ENCODE measurements at places on chromosomes 3 and 15.

DNA sequence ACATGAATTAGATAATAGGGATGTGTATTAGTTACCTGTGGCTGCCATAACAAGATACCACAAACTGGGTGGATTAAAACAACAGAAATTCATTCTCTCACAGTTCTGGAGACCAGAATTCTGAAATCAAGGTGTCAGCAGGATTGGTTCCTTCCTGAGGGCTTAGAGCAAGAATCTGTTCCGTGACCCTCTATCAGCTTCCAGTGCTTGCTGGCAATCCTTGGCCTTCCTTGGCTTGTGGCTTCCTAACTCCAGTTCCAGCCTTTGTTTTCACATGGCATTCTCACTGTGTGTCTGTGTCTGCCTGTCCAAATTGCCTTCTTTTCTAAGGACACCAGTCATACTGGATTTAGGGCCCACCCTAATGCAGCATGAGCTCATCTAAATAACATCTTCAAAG is 94.4 kb upstream of the NR2E3 start:
- no peak for DNase-seq

- no peak for DNase-seq
Measured at GRCh38 chr15:65758242-65758641, 33.9 kb downstream of the DENND4A start.

DNA sequence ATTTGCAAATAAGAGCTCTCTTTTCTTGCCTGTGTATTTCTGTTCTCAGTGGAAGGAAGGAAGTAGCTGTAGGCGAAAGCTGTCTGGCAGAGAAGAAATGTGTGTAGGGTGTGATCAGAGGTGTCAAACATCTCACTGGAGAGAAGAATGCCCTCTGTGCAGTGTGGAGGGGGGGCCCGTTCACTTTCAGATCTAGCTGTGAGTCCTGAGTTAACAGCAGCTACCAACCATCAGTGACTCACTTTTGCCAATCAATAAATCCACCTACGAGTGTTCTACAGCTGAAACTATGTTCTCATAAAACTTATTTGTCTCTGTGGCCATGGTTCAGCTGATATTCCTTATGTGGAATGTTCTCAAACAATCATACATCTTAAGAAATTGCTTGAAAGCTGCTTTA is 103.7 kb downstream of the FRMD4B start:
- DNase-seq, result no peak

GRCh38 chr3:186180151-186180550 is 71.3 kb upstream of the ETV5 start:
- DNase-seq, result no peak

DNA sequence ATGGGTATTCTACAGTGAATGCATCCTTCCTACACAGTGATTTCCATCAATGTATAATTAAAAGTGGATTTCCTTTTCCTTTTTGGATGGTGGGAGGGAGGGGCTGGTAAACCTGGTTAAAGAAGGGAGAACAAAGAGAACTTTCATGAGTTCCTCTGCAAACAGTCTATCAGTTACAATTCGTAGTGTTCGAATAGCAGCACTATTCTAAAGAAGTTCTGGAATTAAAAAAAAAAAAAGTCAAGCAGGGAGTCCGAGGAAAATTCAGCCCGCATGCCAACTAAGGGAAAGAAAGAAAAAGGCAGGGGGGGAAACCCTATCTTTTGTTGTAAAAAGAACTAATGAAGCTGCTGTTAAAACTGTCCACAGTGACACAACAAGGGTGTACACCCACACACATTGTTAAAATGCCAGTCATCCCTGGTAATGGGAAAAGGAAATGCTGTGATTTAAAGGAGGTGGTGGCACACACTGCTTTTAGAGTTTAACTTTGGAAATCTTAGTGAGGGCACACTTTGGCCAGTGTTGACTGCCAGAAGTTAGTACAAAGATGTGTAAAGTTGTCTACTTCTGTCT is 521.2 kb downstream of the ZIC1 start:
- no peak for DNase-seq

- no peak for DNase-seq
Measured at GRCh38 chr3:130811557-130811956, 64.9 kb upstream of the PIK3R4 start.

GRCh38 chr3:107816107-107816506 is 274.7 kb downstream of the CD47 start:
- DNase-seq, result no peak

GRCh38 chr15:51185213-51186159 is 90.8 kb upstream of the TNFAIP8L3 start:
- no peak for DNase-seq

DNA sequence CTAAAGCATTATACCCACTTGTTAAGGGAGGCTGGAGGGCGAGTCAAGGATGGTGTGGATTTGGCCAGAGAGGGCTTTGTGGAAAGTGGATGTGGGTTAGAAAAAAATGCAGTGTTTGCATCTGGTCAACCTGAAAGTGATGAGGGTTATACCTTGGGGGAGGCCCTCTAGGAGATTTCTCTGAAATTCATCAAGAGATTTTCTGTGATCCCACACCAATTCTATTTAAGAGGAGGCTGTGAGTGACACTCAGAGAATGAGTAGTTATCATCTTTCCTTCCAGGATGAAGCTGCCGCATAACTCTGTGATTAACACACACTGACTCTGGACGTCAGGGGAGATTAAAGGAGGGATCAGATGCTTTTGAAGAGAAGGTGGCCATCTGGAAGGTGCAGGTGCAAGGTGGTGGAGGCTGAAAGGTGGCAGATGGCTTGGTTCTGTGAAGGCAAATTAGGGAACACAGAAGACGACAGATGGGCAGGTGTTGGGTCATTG is 54.8 kb downstream of the ANAPC13 start:
- no peak for DNase-seq

DNA sequence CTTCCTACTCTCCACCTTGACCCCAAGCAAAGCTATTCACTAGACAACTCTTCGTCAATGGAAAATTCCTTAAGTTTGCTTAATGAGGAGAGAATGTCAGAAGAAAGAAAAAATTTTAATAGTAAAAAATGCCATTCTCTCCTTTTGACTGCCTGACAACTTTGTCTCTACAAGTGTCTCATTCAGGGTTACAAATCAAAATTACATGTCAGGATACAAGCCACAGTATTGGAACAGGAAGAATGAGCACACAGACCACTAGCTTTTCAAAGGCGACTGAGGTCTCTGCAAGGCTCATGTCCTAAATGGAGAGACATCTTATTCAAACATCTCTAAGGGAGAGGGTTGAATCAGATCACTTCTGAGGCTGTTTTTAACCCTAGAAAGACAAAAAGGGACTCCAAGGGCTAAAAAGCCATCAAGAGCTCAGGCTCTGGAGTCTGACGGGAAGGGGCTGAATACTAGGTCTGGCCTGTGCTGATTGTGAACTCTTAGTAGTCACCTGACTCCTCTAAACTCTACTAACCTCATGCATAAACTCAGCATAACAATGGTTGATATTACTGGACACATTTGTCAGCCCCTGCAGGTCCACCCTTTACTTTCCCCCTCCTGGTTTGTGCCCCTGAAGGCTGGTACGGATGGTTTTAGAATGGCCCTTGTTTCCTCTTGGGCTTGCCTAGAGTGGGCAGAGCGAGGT is 12.8 kb upstream of the MEIS2 start:
- DNase-seq, result no peak

- DNase-seq, result no peak
Measured at GRCh38 chr3:186670155-186670554, 4.3 kb downstream of the HRG start.

DNA sequence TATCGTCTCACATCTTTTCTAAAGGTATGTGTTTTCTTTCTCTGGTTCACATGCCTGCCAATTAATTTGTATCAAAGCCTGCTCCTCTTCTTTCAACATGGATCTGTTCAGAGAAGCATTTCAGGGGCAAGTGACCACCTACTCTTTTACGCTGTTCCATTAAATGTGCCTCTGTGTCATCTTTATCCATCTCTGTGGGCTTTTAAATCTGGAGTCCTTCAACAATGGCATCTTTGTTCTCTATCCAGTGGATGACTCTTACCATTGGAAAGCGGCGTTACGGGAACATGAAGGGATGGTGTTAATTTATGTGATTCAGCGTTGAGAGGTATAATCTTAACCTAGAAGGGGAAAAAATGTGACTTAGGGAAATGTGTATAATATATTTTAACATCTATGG is 92.7 kb upstream of the CFAP20DC start:
- no peak for DNase-seq

GRCh38 chr3:172800156-172800555 is 49.6 kb downstream of the ECT2 start:
- DNase-seq, result no peak

GRCh38 chr3:46239301-46239938 is 2.8 kb upstream of the CCR3 start:
- no peak for DNase-seq

GRCh38 chr15:60720493-60721256 is 241.7 kb upstream of the ICE2 start:
- DNase-seq, result no peak

- DNase-seq, result no peak
Measured at GRCh38 chr15:38864827-38865581, 300.4 kb upstream of the RASGRP1 start.

DNA sequence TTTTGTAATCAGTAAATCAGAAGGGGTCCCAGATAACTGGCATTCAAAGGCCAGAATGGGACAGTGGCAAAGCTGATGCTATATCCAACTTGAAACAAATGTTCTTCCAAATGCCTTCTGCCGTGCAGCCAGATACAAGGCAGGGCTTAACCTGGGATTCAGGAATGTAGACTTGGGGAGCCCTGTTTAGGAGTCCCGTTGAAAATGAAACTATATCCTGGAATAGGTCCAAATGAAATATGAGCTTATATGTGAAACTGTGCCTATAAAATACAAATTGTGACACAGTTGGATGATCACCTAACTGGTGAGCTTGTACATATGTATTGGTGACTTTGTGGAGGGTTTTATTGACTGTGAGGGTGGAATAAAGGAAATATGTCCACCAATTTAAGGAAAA is 28.7 kb downstream of the FRMD4B start:
- DNase-seq, result no peak

- no peak for DNase-seq
Measured at GRCh38 chr3:173799060-173799816, 401.7 kb downstream of the NLGN1 start.

GRCh38 chr3:158111861-158112260 is 2.0 kb downstream of the RSRC1 start:
- DNase-seq, result no peak

DNA sequence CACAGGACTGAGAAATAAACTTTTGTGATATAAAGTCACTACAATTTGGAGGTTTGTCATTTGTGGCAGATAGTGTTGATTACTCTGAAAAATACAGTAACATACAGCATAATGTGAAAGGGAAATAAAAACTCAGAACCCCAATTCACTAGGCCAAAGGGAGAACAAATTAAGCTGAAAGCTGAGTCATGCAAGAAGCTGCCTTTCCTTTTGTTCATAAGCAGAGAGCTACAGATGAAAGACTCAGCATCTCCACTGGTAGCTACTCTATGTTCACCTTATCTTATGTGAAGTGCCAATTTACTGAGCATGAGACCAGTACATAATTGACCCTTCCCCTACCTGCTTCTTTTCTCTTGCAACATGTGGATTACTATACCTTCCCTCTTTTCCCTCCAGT is 19.3 kb upstream of the SLTM start:
- no peak for DNase-seq

- no peak for DNase-seq
Measured at GRCh38 chr3:36484386-36484785, 104.1 kb downstream of the STAC start.

- DNase-seq, result no peak
Measured at GRCh38 chr15:62472616-62473299, 307.7 kb upstream of the C2CD4B start.

DNA sequence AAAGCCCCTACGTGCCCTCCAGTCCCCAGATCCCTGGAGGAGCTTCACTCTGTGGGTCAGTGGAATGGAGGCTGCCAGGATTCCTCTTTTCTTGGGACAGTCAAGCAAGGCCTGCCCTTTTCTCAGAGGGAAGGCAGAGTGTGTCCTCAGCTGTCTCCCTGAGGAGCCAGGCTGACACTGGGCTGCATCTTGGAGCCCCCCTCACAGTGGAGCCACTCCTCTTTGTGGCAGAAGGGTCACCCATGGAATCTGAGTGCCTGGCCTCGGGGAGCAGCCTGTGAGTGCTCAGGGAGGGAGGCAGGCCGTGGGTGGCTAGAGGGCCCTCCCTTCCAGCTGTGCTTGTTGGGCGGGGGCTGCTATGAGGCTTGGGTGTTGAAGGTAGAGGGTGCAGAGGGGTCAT is 41.2 kb downstream of the BOC start:
- DNase-seq, result no peak
